ENCODE measurements at places on chromosomes 6 and 20. TPM values are rescaled to one million over a fixed set of nuclear protein-coding genes. Genes with fewer than 3 reads are reported as not detected.

The MAN1A1 gene
- polyA plus RNA-seq: not detected

The SPTLC3 gene
- polyA plus RNA-seq: 0.18 TPM

The BNIP5 gene
- not detected for polyA plus RNA-seq

The PLN gene
- not detected for polyA plus RNA-seq

The CCDC170 gene
- polyA plus RNA-seq: 0.05 TPM

The CST4 gene
- polyA plus RNA-seq: not detected

The SNAP91 gene
- polyA plus RNA-seq: 0.34 TPM

The SPATA25 gene
- 0.77 TPM for polyA plus RNA-seq

The KCNK17 gene
- polyA plus RNA-seq: not detected

The CTAGE9 gene
- not detected for polyA plus RNA-seq

The CALHM4 gene
- not detected for polyA plus RNA-seq

The SCAF8 gene
- polyA plus RNA-seq: 14.2 TPM

The RBPJL gene
- not detected for polyA plus RNA-seq

The HLA-DQB2 gene
- not detected for polyA plus RNA-seq

The CST5 gene
- not detected for polyA plus RNA-seq

The IL17F gene
- polyA plus RNA-seq: not detected

The ACTL10 gene
- not detected for polyA plus RNA-seq

The TGM3 gene
- 0.03 TPM for polyA plus RNA-seq

The CDH4 gene
- 10.3 TPM for polyA plus RNA-seq

The OR2H2 gene
- not detected for polyA plus RNA-seq

The DUSP15 gene
- 0.96 TPM for polyA plus RNA-seq

The PNLDC1 gene
- 0.13 TPM for polyA plus RNA-seq

The GMEB2 gene
- polyA plus RNA-seq: 6.4 TPM

The BMP6 gene
- 8.4 TPM for polyA plus RNA-seq

The NKAPL gene
- not detected for polyA plus RNA-seq

The KDM1B gene
- polyA plus RNA-seq: 11.3 TPM

The EFCAB8 gene
- polyA plus RNA-seq: not detected

The HAO1 gene
- polyA plus RNA-seq: not detected

The C6orf163 gene
- polyA plus RNA-seq: 0.29 TPM

The SIRPB2 gene
- polyA plus RNA-seq: not detected

The SYTL3 gene
- polyA plus RNA-seq: 0.89 TPM

The LAMA2 gene
- 0.58 TPM for polyA plus RNA-seq

The TBX18 gene
- 20.8 TPM for polyA plus RNA-seq

The VWA7 gene
- 1.1 TPM for polyA plus RNA-seq

The TFAP2B gene
- not detected for polyA plus RNA-seq

The PAQR8 gene
- polyA plus RNA-seq: 0.50 TPM

The HLA-DOB gene
- 0.07 TPM for polyA plus RNA-seq

The GGT7 gene
- polyA plus RNA-seq: 10.6 TPM

The SLC17A3 gene
- 5.3 TPM for polyA plus RNA-seq

The GMNN gene
- 59.2 TPM for polyA plus RNA-seq

The PSMB9 gene
- 12.0 TPM for polyA plus RNA-seq

The MAFB gene
- polyA plus RNA-seq: not detected

The PBOV1 gene
- polyA plus RNA-seq: not detected

The HSPA1A gene
- polyA plus RNA-seq: 204 TPM

The AHCY gene
- 314 TPM for polyA plus RNA-seq

The CLVS2 gene
- polyA plus RNA-seq: 0.01 TPM
